CD8-positive, alpha-beta memory T cell (primary cell): ENCODE measurements at places on chromosomes 3 and 15.

- DNase-seq, result no peak
These were observed 27.5 kb downstream of the APBA2 start for GRCh38 chr15:28913171-28913765.

DNA sequence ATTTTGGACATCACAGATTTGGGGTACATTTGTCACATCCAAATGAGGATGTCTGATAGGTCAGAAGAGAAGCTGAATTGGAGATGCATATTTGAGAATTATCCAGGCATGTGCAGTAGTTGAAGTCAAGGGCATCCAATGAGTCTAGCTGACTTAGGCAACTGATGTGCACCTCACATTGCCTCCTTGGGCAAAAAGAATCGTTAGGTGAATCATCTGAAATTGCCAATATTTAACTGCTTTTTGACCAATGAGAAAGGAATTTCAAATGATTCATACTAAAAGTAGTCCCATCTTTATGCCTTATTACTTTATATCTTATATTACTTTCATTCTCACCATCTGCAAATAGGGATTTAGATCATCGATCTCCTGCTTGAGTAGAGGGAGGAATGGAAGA lies 117.7 kb downstream of the CD47 start:
- DNase-seq, result no peak

GRCh38 chr3:194686816-194687637 lies 1.3 kb downstream of the FAM43A start:
- DNase-seq, result no peak

DNA sequence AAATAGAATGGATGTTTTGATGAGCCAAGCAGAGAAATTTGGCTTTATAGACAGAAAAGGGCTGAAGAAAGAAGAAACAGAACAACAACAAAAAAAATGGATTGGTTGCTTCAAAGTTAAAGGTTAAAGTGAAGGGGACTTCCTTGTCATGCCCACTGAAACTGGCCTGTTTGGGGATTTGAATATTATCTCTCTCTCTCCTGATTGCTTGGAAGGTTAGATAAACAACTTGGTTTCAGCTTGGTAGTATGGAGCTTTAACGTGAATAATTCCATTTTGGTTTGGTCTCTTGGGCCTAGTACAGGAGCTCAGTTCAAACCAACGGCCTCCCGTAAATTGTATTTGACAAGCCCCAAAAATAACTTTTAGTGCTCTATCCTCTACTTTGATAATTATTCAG lies 70.8 kb upstream of the MBNL1 start:
- no peak for DNase-seq

- DNase-seq, result no peak
These were observed 407.4 kb downstream of the NTRK3 start for GRCh38 chr15:87849181-87849580.

- no peak for DNase-seq
These were observed 2.8 kb upstream of the PAK2 start for GRCh38 chr3:196736670-196737374.

- no peak for DNase-seq
These were observed 113.5 kb downstream of the FNDC3B start for GRCh38 chr3:172152874-172153273.
